Putamen (tissue), 1 donor: ENCODE measurements at places on chromosomes 12 and 14.

GRCh38 chr12:94305130-94305957, 154.3 kb downstream of the CEP83 start:
- DNase-seq, result no peak

DNA sequence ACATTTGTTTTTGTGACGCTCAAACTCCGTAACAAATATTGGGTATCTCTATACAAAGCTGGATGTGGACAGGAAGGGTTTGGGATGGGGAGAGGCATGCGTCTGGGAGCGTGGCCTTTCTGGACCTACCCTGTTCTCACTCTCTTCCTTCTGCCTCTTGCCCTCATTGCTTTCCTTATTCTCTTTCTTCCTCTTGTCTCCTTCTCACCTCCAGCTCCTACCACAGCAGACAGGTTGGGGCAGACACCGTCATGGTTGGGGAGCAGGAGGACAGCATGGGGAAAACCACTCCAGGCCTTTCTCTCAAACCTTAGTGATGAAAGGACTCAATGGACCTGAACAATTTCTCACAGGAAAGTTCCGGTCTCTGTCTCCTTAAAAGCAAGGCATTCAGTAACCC, 465.3 kb downstream of the RAD51B start:
- no peak for DNase-seq

- DNase-seq, result no peak
Measured at GRCh38 chr12:106595268-106595667, 12.5 kb downstream of the RFX4 start.

GRCh38 chr12:116172224-116172849, 105.2 kb downstream of the MED13L start:
- DNase-seq, result no peak

DNA sequence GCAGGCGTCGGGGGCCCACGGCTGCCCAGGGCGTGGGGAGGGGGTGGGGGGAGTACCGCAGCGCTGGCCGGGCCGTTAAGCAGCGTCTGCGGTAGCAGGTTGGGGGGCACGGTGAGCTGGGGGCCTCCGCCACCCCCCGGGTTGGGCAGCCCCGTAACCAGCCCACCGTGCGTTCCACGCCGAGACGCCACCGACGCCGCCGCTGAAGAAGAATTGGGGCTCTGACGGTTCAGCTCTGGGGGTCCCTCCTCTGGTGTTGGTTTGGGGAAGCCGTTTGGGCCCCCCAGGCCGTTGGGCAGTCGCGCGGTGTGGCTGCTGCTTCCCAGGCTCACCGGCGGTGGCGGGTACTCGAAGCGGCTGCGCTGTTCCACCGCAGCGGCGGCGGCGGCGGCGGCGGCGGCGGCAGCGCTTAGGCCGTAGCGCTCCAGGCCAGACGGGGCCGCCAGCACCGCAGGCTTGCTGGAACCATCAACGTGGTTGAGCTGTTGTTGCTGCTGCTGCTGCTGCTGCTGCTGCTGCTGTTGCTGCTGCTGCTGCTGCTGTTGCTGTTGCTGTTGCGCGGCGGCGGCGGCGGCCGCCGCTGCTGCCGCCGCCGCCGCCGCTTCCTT, 1.5 kb downstream of the IRF2BPL start:
- DNase-seq, result no peak

- no peak for DNase-seq
Measured at GRCh38 chr12:39064708-39065107, 159.3 kb upstream of the CPNE8 start.

- no peak for DNase-seq
Measured at GRCh38 chr12:24772813-24773212, 176.1 kb downstream of the BCAT1 start.

DNA sequence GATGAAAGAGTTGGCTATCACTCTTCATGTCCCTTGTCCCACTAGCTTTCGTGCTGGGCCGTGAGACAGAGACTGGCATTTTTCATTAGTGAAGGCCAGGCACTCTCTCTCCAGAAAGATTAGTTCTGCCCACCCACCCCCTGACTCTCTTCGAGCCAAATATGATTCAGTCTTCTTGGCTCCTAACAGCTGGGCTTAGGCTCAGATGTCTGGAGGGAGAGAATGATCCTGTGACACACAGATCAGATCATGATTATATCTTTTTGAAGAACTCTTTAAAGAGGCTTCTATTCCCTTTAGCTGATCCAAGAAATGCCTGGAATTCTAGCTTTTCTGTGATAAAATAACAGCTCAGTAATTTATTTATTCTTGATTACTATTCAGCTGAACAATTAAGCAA, 5.2 kb upstream of the GNG2 start:
- DNase-seq, result no peak

- no peak for DNase-seq
Measured at GRCh38 chr14:55654243-55654642, 74.2 kb downstream of the KTN1 start.

DNA sequence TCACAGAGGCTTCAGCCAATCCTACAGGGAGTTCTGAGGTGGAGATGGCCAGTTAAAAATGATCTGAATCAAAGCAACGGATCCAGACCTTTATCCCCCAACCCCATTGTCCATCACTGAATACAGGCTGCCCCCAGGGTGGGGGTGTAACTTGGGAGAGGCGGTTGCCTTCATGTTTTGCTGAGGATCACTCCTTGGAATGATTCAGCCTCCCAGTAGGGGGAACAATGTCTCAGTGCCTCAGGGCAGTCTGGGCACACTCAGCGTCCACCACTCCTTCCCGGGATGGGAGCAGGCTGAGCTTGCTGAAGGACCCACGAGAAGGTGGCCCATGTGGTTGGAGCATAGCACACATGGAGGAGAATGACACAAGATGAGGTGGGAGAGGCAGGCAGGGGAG, 60.2 kb downstream of the RFX4 start:
- DNase-seq, result no peak

GRCh38 chr12:54588110-54588889, at the start of gene PPP1R1A:
PPP1R1A (minus strand) TSS chr12:54588659; CDS start chr12:54588488, 171 bp downstream.
- no peak for DNase-seq

DNA sequence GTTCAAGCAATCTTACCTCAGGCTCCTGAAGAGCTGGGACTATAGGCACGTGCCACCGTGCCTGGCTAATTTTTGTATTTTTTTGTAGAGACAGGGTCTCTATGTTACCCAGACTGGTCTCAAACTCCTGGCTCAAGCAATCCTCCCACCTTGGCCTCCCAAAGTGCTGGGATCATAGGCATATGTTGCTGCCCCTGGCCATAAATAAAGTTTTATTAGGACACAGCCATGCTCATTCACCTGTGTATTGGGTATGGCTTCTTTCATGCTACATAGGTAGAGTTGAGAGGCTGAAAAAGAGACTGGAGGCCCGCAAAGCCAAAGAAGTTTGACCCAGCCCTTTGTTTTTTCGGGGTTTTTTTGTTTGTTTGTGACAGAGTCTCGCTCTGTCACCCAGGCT, 61.7 kb upstream of the NCOR2 start:
- no peak for DNase-seq

- DNase-seq, result peak; percentile 59
Measured at GRCh38 chr12:1595026-1595561, 713 bp upstream of the FBXL14 start.

DNA sequence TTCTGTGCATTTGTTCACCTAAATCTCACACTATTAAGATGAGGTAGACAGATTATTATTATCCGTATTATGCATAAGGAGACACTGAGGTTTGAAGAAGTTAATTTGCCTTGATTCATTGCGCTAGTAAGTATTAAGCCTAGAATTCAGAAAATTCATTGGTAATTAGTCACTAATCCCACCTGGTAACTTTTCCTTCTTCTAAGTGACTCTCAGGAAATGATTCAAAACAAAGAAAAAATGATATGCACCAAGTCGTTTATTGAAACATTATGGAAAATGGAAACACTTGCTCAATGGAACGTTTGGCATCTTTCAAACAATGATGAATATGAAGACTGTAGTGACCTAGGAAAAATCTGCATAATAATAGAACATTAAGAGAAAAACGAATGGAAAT, 15.2 kb downstream of the RFX4 start:
- DNase-seq, result no peak

GRCh38 chr12:66668311-66668710, 10.6 kb downstream of the GRIP1 start:
- no peak for DNase-seq

GRCh38 chr12:30754383-30754749, 385 bp downstream of the CAPRIN2 start:
- DNase-seq, result no peak

- no peak for DNase-seq
Measured at GRCh38 chr12:26431211-26431610, 235.8 kb downstream of the SSPN start.
